Muscle of leg (tissue), 16 donors: ENCODE measurements at places on chromosomes 11 and 22. TPM values are rescaled to one million over a fixed set of nuclear protein-coding genes. Genes with fewer than 3 reads are reported as not detected.

DNA sequence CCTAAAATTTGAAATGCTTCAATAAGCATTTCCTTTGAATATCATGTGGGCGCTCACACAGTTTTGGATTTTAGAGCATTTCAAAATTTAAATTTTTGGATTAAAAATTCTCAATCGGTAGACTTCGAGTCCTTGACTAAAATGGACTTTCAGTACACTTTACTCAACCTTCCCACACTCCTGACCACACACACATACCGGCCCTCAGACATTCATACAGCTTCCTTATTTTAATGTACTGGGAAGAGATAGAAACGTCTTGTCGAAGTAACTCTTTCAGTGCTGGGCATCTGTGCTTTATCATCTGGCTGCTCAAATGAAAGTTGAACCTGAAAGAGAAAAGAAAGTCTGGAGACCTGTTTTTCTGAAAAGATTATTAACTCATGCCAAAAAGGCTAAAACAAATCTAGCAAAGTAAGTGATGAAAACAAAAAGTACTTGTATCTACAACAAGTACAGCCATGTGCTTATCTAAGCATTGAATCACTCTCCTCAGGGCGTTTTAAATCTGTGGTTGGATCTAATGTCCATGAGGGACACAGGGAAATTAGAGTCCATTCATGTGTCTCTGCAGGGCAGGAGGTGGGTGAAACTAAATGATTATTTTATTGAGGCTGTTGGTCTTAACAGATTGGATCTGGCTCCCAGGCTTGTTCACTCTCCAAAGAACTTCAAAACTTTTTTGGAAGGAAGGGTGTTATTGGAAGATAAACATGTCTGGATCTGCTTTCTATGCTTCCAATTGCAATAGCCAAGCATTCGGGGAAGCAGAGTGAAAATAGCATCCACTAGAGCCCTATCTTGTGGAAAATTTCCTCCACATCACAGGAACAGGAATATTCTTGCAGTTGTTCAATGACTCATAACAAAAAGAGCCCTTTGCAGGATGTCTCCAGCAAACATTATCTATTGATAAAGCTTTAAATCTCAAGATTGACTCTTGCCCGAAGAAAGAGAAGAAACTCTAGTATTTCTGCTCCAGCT lies 47.0 kb downstream of the CARD18 start:
- peak; percentile 55 for DNase-seq

GRCh38 chr11:34860518-34860917 lies 55.7 kb downstream of the APIP start:
- peak; percentile 11 for DNase-seq

- no peak for DNase-seq
Observed at GRCh38 chr11:2584812-2585565, 114.8 kb downstream of the KCNQ1OT1 start.

DNA sequence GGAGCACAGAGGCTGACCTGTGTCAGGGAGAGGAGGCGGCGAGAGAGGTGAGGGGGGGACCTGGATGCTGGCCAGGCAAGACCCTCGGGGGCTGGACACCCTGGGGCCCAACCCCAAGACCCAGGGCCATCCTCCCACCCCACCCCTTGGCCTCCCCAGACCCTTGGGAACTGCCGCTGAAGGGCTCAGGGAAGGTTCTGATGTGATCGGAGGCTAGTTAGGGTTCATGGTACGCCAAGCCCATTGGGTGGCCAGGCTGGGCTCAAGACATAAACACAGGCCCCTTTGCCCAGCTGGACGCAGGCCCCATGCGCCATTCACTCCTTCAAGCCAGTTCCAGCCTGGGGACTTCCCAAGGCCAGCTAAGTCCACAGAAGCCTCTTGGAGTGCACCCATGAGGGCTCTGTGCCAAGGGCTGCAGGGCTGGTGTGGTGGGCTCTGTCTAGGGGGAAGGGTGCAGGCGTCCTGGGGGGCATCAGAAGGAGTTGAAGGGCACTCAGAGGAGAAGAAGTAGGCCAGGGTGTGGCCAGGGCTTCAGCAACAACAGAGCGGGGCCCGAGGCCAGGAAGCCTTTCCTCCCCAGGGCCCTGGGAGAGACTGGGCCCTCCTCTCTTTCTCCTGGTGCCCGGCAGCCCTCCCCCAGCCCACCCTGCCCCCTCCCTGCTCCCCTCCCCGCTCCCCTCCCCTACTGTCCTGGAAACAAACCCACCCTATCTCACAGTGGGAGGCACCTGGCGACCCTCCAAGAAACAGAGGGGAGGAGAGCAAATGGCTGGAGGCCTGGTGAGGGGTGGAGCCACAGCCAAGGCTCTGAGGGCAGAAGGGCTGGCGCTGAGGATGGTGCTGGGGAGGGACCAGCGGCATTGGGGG lies 12.9 kb downstream of the TSPAN32 start:
- DNase-seq, result peak; percentile 94

- DNase-seq, result no peak
Observed at GRCh38 chr11:22976146-22976545, 115.9 kb upstream of the CCDC179 start.

DNA sequence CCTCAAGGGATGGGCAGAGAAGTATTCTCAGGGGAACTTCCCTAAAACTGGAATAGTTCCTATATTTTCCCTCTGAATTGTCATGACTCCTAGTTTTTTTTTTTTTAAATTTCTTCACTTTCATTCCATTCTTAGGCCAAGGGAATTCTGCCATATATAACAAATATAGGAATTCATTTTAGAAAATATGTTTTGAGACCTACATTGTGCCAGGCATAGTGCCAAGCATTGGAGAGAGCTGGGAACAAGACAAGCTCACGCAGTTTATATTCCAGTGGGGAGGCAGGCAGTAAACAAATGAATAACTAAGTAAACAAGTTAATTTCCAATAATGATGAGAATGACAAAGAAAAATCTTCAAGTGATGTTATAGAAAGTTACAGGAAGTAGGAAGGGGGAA lies 2.6 kb upstream of the NPTXR start:
- no peak for DNase-seq

GRCh38 chr11:59754494-59754858 lies 700 bp upstream of the STX3 start:
- no peak for DNase-seq

DNA sequence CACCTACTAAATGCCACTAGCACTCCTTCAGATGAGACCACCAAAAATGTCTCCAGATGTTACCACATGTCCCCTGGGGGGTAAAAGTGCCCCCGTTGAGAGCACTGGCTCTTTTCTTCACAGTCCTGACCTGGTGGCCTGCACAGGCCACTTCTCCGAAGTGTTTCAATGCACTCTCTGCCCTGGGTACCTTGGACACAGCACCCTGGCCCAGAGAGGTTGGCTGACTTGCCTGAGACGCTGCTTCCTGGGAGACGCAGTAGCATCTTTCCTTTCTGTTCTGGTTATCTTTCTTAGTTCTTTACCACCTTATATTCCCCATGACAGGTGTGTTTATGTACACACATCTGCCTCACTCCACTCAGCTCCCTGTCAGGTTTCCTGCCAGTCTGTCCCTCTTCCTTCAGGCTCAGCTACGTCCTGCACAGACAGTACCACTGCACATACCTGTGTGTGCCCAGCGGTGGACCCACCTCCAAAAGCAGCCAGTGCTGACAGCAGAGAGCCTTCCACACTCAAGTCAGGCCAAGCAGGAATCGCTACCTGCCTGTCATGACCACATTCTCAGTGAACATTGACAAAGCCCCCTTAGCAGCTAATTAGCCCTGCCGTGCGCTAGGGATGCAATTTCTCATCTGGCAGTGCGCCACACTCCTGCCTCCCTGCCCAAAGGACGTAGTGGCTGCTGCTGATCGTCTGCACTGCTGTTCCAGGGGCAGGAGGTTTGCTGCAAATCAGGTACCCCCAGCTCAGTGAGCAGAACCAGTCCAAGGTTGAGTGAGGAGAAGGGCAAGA lies 39.0 kb downstream of the FAM83F start:
- no peak for DNase-seq

DNA sequence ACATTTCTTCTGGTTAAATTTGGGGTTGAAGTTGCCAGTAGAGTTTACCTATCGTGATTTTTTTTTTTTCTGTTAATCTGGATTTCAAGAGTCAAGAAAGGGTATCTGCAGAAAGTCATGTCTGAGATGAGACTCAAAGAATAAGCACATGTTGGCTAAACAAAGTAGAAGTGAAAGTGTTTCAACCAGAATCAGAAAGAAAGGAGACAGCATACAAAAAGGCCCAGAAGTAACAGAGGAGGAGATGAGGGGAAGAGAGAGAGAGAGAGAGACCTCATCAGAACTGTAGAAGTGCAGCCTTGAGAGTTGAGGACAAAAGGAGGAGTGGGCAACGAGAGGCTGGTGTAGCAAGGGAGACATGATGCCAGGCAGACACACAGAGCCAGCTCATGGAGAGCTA lies 54.9 kb downstream of the SVIP start:
- no peak for DNase-seq

DNA sequence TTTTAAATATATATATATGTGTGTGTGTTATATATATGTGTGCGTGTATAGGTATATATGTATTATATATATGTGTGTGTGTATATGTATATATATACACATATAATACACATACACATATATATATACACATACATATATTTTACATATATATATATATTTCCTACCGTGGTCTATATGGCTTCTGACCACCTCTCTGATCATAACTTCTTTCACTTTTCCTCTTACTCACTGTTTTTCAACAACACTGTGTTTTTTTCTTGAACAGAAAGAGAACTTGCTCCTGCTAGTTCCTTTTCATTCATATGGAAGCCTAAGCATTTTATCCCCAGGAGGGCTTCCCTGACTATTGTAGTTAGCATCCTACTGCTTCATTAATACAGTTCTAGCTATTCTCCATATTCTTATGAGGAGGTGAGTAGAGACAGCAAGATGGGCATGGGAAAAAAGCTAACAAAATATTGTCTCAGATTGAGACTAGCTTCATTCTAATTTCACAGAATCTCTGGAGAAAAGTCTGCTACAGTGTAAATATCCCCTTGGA lies 38.5 kb upstream of the CTSC start:
- DNase-seq, result no peak

- no peak for DNase-seq
Observed at GRCh38 chr11:118341815-118342489, 553 bp downstream of the CD3D start.

DNA sequence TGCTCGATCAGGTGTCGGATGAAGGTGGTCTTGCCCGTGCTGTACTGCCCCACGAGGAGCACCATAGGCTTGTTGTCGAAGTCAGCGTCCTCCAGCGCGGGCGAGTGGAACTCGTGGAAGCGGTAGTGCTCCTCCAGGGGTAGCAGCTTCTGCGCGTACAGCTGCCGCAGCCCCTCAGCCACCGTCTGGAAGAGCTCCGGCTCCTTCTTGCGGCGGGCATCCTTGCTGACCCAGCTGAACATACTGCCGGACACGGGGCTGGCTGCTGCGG lies 263 bp downstream of the EHD1 start:
- DNase-seq, result no peak

GRCh38 chr11:68191661-68192579 lies 21.2 kb downstream of the KMT5B start:
- DNase-seq, result no peak

DNA sequence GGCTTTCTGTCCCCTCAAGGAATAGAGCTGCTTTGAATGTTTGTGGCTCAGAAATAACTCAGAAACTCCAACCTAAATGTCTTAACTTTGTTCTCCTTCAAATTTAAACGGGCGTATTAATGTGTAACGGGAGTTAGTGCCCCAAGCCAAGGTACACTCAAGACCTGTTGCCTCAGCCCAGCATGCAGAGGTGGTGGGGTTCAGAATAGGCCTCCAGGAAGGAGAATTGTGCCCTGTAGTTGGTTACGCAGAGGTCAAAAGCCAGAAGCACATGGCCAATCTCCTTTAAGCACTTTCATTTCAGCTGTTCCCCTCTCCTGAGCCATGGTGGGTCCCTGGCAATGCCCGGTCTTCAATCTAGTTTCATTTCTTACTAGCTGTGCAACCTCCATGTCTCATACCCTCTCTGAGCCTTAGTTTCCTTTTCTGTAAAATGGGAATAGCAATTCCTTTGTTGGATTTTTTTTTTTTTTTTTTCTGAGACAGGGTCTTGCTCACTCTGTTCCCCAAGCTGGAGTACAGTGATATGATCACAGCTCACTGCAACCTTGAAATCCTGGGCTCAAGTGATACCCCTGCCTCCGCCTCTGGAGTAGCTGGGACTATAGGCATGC lies 4.2 kb downstream of the HMOX1 start:
- DNase-seq, result no peak

DNA sequence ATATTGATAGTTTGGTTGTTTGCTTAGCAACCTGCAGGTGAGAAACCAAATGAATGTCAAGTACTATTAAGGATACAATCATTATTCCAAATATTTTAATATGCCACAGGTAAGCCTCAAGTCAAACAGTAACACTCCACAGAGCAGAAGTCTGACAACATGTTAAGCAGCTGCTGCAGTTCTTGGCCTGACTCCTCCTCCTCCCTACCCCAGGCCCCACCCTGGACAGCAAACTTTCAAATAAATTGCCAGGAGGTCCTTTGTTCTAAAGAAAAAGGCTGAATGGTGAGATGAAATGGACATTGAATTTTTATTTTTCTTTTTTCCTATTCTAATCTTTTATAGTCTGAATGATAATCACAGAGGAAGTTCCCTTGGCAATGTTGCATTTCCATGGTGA lies 260.0 kb upstream of the POU2AF2 start:
- no peak for DNase-seq

DNA sequence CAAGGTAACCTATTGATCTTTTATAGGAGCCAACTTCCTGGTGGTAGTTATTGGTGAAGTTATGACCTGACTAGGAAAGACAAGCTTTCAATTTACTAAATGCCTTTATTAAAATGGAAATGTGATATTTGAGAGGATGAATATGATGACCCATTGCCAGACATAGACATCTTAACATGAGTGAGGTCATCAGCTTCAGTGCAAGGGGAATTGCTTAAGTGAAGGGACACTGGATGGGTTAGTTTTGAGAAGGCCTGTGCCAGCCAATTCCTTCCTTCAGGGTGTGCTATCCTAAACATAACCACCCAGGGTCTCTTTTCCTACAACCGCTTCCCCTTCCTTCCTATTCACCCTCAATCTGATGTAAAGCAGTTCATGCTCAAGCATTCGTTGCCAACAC lies 21.5 kb downstream of the NAV2 start:
- no peak for DNase-seq

GRCh38 chr11:110447343-110447742 lies 17.6 kb downstream of the FDX1 start:
- DNase-seq, result no peak

GRCh38 chr11:26227301-26227746 lies 104.6 kb upstream of the ANO3 start:
- peak; percentile 73 for DNase-seq

DNA sequence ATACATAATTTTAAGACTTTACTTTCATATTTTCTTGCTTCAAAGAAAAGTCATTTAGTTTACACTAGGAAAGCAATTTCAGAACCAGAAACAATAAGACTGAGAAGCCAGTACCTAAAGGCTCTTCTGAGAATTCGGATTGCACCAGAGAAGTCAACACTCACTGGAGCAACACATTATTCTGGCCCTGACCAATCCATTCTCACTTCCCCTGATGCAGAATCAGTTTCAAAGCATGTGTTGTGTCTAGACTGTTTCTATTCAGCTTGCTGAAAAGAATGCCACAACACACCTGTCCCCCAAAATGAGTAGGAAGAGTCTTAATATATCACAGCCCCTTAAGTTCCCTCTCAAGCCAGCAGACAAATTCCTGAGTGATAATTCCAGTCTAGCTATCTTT lies 1074.3 kb upstream of the TENM4 start:
- no peak for DNase-seq

The CDC42BPG gene
- polyA plus RNA-seq, result 2.3 TPM

The MFRP gene
- polyA plus RNA-seq, result not detected

The ESRRA gene
- 26.1 TPM for polyA plus RNA-seq

The EXT2 gene
- polyA plus RNA-seq, result 45.8 TPM

The FAM180B gene
- 5.7 TPM for polyA plus RNA-seq

The KCTD17 gene
- 19.1 TPM for polyA plus RNA-seq

The TIMM10 gene
- polyA plus RNA-seq, result 38.4 TPM

The POU2AF1 gene
- polyA plus RNA-seq, result 0.05 TPM

The TMPRSS5 gene
- 3.5 TPM for polyA plus RNA-seq

The CNTF gene
- polyA plus RNA-seq, result 0.58 TPM
